HT1080 (cell line): ENCODE measurements at places on chromosomes 11 and 22.
A peak's percentile ranks its signal among the peaks of the same experiment; 100 is the strongest.

GRCh38 chr22:34917239-34917638 is 148.7 kb upstream of the ISX start:
- peak; percentile 54 for DNase-seq

- no peak for DNase-seq
Observed at GRCh38 chr11:88814076-88814475, 251.7 kb downstream of the GRM5 start.

- no peak for DNase-seq
Observed at GRCh38 chr22:47381240-47381639, 618.8 kb downstream of the TBC1D22A start.

GRCh38 chr11:10657308-10658271 is 36.0 kb downstream of the IRAG1 start:
- peak; percentile 62 for DNase-seq

DNA sequence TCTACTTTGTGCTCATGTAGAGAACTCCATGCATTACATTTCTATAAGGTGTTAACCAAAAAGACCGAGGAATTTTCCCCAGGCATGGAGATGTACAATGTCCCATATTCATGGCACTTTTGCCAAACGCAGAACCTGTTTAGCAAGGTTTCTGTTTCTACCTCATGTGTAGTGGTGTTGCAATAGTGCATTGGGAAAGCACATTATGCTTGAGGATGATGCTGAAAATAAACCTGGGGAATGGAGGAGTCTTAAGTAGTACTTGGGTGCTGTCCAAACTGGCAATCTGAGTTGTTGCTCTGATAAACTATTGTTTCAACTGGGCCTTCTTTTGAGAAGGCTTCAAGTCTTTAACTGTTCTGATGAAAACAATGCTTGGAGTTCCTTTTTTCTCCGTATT is 11.5 kb upstream of the MUC15 start:
- no peak for DNase-seq

- no peak for DNase-seq
Observed at GRCh38 chr11:73141031-73141308, 1.1 kb downstream of the FCHSD2 start.

GRCh38 chr11:1750481-1750839 is at the start of gene IFITM10:
Gene IFITM10 (minus strand): TSS chr11:1750595. CDS start chr11:1750442, 153 bp downstream.
- DNase-seq, result no peak

GRCh38 chr11:62559204-62559603 is 12.6 kb upstream of the AHNAK start:
- DNase-seq, result no peak

DNA sequence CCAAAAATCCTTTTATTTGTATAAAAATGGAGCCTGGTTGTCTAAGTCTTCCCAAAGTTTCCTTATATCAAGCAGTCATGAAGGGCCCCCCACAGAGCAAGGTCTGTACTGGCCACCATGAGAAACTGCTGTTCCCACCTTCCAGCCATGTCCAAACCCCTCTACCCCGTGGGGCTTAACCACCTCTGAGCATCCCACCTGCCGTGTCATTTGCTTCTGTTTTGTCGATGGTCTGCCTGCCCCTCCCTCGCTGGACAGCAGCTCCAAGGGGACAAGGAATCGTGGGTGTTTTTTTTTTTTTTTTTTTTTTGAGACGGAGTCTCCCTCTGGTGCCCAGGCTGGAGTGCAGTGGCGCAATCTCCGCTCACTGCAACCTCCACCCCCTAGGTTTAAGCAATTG is 11.1 kb upstream of the ANO1 start:
- no peak for DNase-seq

DNA sequence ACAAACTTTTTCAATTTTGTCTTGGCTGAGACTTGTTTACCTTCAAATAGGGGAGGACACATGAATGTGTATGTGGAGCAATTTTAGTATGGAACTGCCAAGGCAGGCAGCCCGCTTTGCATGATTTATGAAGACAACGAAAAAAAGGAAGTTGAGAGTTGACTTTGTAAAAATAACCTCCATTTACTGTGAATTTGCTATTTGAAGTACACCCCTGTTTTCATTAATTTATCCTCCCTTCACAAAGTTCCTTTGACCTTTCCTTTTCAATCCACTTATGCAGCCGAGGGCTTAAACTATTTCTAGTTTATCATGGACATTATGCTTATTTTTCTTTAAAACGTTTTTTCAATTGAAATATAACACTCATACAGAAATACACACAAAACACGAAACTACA is 369.6 kb upstream of the CADM1 start:
- DNase-seq, result no peak

- no peak for DNase-seq
Observed at GRCh38 chr11:3903207-3903896, 47.9 kb downstream of the STIM1 start.

- peak; percentile 8 for DNase-seq
Observed at GRCh38 chr11:87722756-87723565, 452.3 kb downstream of the RAB38 start.

- peak; percentile 30 for DNase-seq
Observed at GRCh38 chr11:82631722-82632630, 101.7 kb downstream of the FAM181B start.

GRCh38 chr22:44540756-44541670 is 43.0 kb upstream of the RTL6 start:
- DNase-seq, result no peak

GRCh38 chr22:29194184-29194583 is 11.5 kb upstream of the EMID1 start:
- DNase-seq, result no peak

- DNase-seq, result no peak
Observed at GRCh38 chr11:46526216-46527215, 67.3 kb downstream of the AMBRA1 start.

DNA sequence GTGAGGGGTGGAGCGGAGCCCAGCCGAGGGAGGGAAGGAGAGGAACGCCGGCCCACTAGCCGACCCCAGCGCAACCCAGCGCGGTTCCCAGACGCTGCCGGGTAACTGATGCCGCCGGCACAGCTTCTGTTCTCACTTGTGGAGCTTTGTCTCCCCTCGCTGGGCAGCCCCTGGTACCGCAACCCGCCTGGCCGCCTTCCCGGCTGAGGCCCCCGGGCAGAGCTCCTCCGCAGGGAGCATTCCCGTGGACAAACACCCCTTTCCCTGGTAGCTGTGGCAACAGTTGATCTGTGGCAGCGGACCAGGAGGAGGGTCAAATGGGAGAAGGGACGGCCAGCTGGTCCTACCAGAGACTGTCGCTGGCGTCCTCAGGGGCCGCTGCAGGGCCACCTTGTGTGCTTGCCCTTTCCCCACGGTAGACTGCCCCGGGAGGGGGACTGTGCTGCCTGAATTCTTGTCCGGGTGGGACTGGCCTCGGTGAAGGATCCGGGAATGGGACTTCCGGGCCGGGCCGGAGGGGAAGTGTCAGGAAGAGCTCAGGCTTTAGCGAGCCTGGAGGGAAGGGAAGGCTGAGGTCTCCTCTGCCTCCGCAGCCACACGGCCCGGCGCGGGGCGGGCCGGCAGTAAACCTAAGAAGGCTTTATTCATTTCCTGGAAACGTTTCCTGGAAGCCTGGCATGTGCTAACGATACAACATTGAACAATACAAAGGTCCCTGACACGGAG is 468.0 kb downstream of the OPCML start:
- DNase-seq, result peak; percentile 27

DNA sequence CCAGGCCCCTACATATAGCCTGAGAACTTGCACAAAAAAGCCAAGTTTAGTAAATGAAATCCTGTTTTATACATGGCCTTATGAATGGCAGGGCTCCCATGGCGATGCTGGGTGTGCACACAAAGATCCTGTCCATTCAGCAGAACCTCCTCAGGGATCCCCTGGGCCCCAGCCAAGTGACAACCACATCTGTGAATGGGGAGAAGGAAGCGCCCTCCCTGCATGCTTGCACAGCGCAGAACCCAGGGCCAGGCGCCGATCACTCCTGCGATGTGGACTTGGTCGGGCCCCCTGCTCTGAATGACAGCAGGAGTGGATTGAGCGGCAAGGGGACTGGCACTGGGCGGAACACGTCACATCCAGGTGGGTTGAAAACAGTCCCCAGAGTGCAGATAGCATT is 4.5 kb upstream of the CDC42EP2 start:
- no peak for DNase-seq

DNA sequence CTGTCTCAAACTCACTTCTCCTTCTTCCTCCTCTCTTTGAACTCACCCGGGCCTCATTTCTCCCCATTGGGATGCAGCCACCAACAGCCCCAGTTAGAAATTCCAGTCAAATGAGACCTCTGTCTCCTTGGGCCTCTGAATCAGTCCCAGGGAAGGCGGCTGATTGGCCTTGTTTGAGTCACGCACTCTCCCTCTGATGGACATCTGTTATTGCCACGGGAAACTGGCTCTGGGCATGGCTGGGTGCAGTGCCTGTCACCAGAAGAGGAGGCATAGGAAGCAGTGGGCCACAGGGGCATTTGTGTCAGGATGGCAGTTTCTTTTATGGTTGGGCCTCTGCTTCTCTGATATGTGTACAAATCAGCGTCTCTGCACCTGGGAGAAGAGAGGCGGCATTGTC is 9.6 kb upstream of the WNT11 start:
- peak; percentile 66 for DNase-seq

GRCh38 chr22:40281717-40282116 is 64.6 kb upstream of the ADSL start:
- no peak for DNase-seq

DNA sequence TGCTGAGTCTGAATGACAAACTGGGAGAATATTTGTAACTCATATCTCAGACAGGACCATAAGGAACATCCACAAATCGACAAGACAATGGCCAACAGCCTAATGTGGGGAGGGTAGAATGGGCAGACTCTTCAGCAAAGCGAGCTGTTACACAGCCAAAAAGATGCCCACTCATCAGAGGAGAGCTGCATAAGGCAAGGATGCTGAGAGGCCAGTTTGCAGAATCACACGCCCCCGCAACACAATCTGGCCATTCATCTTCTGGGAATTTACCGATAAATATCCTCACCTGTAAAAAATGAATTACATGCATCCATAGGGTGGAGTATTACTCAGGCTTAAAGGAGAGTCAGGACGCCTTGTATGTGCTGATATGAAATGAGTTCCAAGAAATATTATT is 57.5 kb upstream of the SLC22A12 start:
- no peak for DNase-seq

GRCh38 chr11:19912958-19913892 is 200.6 kb downstream of the NAV2 start:
- DNase-seq, result no peak

DNA sequence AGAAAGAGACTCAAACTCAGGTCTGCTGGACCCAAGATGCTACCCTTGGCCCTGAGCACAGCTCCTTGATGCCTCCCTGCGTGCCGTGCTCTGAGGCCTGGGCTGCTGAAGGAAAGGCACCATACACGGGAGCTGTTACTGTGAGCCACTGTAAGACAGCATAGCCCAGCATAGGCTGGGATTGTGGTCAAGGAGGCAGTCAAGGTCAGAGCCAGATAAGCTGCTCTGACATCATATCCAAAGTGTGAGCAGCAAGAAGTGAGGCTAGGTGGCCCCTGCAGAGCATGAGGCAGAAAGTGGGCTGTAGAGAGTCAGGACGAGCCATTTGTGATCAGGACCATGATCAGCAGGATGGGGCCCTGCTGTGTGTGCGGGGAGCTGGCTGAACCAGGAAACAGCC is 7.7 kb downstream of the SLC22A8 start:
- no peak for DNase-seq

GRCh38 chr11:116577273-116577672 is 195.5 kb downstream of the BUD13 start:
- no peak for DNase-seq

GRCh38 chr11:65937766-65938165 is 7.5 kb upstream of the TSGA10IP start:
- DNase-seq, result no peak

DNA sequence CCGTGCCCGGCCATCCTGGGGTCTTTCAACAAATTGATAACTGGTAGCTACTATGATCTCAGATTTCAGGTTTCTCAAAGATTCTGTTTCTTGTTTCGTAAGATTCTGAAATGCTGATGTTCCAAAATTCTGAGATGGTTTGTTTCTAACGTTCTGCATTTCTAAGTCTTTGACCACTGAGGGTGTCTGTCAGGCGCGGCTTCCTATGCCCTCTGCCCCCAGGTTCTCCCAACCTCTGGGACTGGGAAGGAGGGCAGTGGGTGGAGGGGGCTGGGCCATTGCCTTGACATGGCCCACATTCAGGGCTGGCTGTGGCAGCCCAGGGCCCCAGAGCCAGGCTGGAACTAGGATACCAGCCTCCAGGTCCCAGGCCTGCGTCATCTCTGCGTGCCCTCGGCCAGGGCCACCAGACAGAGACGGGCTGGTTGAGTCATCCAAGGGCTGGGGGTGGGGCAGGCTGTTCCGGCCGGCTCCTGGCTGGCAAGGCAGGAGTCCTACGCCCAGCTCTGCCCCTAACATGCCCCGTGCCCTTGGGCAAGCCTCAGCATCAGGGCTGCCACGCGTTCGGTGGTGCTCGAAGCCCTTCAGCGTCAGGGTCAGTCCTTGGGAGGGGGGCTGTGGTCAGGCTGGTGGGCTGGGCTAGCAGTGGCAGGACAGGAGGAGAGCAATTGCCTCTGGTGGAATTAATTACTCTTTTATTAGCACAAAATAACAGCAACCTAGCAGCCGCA is 5.2 kb downstream of the TMEM134 start:
- peak; percentile 77 for DNase-seq

- DNase-seq, result no peak
Observed at GRCh38 chr11:120441592-120441991, 70.0 kb upstream of the GRIK4 start.

DNA sequence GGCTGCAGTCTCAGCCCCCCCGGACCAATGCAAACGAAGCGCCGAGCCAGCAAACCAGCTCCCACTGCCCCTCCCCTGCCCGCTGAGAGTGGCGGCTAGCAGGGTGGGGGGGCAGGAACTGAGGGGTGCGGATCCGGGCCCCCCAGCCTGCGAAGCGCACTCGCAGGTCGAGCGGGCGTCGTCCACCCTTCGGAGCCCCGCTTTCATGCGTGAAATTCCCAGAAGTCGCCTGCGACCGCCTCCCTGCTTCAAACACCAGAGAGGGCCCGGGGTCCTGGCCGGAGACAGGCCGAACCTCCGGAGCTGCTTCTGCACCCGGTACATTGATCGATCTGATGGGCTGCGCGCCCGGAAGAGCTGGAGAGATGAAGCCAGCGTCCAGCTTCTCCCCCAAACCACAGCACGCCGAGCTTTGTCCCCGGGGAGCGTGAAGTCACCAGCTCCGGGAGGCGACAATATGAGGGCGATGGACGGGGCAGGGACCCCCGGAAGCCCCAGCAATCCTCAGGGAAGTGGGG is 646 bp upstream of the PATZ1 start:
- DNase-seq, result no peak

DNA sequence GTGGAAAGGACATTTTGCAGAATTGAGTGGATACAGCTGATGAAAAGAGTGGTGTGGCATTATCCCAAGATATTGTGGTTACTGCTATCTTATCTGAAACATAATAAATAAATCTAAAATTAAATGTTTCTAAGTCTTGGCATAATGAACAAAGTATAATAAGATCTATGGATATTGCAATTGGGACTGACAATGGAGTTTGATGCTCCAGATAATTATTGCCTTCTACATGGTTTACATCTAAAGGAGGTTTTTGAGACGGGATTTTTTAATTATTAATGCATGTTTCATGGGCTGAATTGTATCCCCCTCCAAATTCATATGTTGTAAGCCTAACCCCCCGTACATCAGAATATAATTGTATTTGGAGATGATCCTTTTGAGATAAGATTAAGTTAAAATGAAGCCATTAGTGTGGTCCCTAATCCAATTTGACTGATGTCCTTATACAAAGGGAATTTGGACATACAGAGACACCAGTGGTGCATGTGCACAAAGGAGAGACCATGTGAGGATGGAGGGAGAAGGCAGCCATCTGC is 198.5 kb downstream of the MSANTD4 start:
- DNase-seq, result no peak
